Dermis microvascular lymphatic vessel endothelial cell (primary cell): ENCODE measurements at places on chromosomes 13 and 19. TPM values are rescaled to one million over a fixed set of nuclear protein-coding genes. Genes with fewer than 3 reads are reported as not detected.

HTR2A gene
- total RNA-seq, result not detected in 2 replicates

TTC9B gene
- total RNA-seq, result not detected in 2 replicates

MYPOP gene
- total RNA-seq, result 0.64 and 1.8 TPM in 2 replicates

SIGLECL1 gene
- total RNA-seq, result not detected in 2 replicates
